A549 (cell line): ENCODE measurements at places on chromosomes 3 and 15. TPM values are rescaled to one million over a fixed set of nuclear protein-coding genes. Genes with fewer than 3 reads are reported as not detected.

Gene ALDH1A2
- 0.22 to 0.35 TPM (median 0.25 TPM) in 3 replicates for polyA plus RNA-seq

- DNase-seq = peak; percentile 21
Measured at GRCh38 chr3:127738192-127738840, 65.6 kb downstream of the ABTB1 start.

Gene SGO1
- 15.8 to 17.4 TPM (median 17.1 TPM) in 3 replicates for polyA plus RNA-seq

DNA sequence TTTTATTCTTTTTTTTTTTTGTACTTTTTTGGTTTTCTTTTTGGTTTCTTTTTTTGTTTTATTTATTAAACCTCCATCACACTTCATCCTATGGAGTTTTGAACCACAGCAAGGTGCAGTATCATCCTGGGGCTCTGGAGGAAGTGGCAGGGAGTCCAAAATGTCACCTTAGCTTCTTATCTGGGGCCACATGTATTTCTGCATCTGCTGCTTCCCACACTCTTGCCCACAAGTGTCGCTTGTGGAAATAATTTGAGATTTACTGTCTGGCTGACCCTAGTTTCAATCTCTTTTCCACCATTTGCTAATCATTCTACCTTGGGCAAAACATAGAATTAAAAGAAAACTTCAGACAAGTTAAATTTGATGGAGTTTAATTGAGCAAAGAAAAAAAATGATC is 6.4 kb downstream of the OPA1 start:
- no peak for DNase-seq

- DNase-seq = no peak
Measured at GRCh38 chr3:142224482-142225072, 808 bp downstream of the GK5 start.

DNA sequence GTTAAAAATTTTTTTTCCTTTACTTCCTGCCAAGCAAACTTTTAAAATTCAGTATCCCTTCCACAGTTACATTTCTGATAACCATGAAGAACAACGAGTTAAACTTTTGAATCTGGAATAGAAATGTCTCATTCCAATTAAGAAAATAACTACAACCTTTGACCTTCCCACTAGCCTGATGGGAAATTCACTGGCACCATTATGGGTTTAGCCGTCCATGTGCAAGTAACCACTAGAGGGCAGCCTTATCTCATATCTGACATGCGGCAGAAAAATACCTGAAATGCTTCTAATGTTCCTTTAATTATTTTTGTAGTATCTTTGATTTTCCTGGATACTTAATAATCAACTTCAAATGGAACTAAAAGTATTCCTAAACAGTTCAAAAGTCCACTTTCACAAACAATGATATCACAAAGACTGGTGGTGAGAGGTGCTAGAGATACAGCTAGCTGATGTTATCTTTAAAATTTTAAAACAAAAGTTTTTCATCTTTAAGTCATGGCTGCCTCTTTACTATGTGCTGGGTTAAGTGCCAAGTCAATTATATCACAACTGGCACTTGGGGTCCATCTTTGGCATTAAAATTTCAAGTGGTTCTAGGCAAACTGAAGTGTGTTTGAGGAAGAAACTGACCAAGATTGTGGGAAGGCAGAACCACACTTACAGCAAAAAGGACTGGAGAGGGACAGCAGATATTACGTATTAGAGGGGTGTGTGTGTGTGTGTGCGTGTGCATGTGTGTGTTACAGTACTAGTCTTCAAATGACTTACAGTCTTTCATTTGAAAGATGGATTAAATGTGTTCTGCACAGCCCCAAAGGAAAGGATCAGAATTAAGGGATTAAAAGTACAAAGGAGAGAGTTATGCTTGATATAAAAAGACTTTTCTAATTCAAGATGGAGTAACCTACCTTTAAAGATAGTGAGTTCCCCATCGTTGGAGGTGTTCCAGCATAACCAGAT is 107.1 kb upstream of the ICE2 start:
- peak; percentile 75 for DNase-seq

GRCh38 chr15:66019368-66019767 is 150.1 kb downstream of the RAB11A start:
- DNase-seq = no peak

Gene FAM174B
- 4.6 to 5.9 TPM (median 5.2 TPM) in 3 replicates for polyA plus RNA-seq

Gene RASGRF1
- 0.07 to 0.26 TPM (median 0.21 TPM) in 3 replicates for polyA plus RNA-seq

DNA sequence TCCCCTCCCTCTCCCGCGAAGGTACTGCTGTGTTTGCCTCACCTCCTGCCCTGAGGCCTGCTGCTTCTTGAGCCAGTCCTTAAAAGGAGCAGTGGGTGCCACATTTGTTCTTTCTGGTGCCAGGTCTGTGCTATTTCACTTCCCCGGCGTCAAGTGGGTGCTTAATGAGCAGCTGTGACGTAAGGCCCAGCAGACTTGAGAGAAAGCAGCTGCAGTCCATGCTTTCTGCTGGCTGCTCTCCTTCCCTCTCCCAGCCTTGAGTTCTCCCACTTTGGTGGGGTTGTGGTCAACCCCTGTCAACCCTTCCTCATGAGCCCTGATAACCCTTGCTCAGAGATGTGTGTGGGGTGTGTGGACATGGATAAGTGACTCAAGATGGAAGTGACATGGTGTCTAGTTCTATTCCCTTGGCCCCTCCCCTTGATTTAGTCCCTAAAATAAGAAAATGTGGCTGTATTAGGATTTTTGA is 6.9 kb downstream of the INAFM2 start:
- DNase-seq = no peak

DNA sequence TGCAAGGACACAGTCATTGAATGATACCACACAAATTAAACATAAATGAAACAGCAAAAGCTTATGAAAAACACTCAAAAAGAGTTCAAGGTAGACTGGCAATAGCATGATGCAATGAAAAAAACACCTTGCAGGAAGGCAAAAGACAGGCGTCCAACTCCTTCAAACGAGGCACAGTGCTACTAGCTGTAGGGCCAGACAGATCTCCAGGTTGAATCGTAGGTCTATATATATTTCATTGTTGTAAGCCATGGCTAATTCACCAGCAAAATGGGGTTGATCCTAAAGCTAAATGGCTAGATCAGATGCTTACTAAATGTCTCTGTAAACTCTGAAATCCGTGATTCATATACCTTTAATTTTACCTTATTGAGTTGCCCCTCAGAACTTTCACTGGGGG is 94.2 kb downstream of the THRB start:
- no peak for DNase-seq

GRCh38 chr3:185646382-185647133 is 60.5 kb downstream of the SENP2 start:
- no peak for DNase-seq

Gene VIPR1
- 0.37 to 0.80 TPM (median 0.49 TPM) in 3 replicates for polyA plus RNA-seq

GRCh38 chr15:90597577-90597976 is 67.9 kb downstream of the CRTC3 start:
- DNase-seq = no peak

DNA sequence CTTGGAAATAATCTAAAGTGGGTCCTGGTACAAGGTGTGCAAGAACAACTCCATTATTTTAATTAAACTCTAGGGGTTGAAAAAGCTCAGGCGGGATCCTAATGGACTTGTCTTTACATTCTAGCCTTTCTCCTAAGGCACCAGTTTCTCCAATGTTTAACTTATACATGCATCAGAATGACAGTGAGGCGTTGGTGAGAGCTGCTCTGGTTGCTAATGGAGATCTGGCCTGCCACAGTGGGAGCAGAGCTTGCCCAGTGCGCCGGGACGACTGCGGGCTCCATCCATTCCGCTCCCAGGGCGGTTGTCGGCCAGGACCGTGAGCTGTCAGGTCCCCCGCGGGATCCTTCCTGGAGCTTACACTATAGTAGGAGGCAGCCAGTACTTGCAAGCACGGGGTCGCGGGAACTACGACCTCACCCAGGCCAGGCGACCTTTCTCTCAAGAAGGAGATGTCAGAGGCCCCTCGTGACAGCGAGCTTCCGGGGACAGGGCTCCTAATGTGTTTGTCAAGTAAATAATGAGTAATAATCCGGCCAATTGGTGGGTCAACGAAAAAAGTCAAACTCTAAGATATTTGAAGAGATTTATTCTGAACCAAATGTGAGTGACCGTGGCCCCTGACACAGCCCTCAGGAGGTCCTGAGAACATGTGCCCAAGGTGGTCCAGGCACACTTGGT is 991 bp upstream of the HIGD1A start:
- no peak for DNase-seq

Gene ACOX2
- 3.7 to 4.9 TPM (median 4.8 TPM) in 3 replicates for polyA plus RNA-seq

- no peak for DNase-seq
Measured at GRCh38 chr3:82520846-82521245, 759.4 kb upstream of the GBE1 start.
